ENCODE measurements at places on chromosomes 11 and 22. TPM values are rescaled to one million over a fixed set of nuclear protein-coding genes. Genes with fewer than 3 reads are reported as not detected.

Gene TMEM191C
- total RNA-seq, result 2.0 TPM

Gene NXPE1
- total RNA-seq, result not detected

Gene MIAT
- total RNA-seq, result 37.8 TPM

Gene SLC35E4
- total RNA-seq, result 1.8 TPM

Gene IGHMBP2
- 28.3 TPM for total RNA-seq

Measured in activated CD4-positive, alpha-beta T cell treated with anti-CD3 and anti-CD28 coated beads, Interleukin-2, amount 10 ng/mL, durations not matched to agents 7 days and 5 days (primary cell).